ENCODE measurements at places on chromosomes 1 and 21. TPM values are rescaled to one million over a fixed set of nuclear protein-coding genes. Genes with fewer than 3 reads are reported as not detected.

DNA sequence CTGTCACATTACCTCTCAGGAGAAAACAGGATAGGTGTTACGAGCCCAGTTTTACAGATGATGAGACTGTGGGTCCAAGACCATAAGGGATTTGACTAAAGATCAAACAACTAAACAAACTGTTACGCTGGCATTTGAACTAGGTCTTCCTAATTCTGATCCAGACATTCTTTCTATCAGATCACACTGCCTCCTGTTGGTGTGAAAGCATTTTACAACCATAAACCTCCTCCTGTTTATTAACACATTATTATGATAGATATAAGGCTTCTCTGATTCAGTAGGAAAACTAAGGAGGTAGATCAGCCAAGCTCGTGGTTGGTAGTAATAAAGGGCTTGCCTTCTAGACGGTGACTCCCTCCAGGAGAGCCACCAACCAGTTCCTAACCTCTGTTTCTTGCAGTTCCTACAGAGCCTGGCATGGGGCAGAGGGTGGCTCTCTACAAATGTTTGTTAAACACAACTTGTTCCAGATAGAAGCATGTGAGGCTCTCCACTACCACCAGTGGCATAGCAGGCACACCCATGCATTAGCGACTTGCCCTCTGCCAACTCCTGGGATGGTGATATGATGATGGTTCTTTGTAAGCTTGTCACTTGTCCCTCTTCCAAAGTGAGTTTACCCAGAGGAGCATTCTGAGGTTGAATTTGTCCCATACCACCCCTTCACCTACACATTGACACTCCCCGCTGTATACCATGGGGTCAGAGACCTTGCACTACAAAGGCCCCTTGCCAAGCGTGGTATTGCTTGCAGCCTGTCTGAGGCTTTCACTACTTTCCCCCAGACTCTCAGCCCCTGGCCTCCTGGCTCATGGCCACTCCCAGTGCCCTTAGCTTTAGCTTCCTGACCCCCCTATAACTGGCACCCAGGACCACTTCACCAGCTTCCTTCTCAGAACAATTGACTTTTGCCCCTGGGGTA, 96.4 kb upstream of the HOOK1 start:
- H3K36me3 ChIP-seq: no peaks in the 10 kb centered on the region
- no peak overlapping the region for H3K27ac ChIP-seq
- no peak for DNase-seq
- no peaks in the 10 kb centered on the region for H3K4me1 ChIP-seq
- H3K4me3 ChIP-seq: no peak overlapping the region
- no peaks in the 10 kb centered on the region for H3K27me3 ChIP-seq

GRCh38 chr1:212121779-212122178, 86.2 kb downstream of the DTL start:
- no peak for DNase-seq
- H3K27ac ChIP-seq: no peak overlapping the region
- H3K27me3 ChIP-seq: no peaks in the 10 kb centered on the region

Gene TRAF3IP3
- total RNA-seq: not detected

Gene CRYAA
- total RNA-seq: not detected

DNA sequence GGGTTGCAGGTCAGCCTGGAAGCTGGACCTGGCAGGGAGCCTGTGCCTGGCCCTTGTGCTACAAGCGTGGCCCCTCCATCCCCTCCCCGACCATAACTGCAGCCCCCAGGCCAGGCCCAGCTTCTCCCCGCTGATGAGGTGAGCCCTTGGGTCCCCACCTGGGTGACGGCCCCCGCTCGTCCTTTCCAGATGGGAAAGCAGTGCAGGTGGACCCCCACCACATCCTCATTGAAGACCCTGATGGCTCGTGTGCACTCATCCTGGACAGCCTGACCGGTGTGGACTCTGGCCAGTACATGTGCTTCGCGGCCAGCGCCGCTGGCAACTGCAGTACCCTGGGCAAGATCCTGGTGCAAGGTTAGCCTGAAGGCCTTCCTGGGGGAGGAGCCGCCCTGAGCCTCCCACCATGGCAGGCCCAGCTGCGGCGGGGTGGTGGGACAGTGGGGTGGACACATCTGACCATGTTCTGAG, 56.9 kb downstream of the TRIM11 start:
- H3K4me1 ChIP-seq: no peaks in the 10 kb centered on the region
- no peak overlapping the region for H3K27ac ChIP-seq

All from astrocyte (in vitro differentiated cells and primary cell).